ENCODE measurements at places on chromosomes 16 and 17.
A peak's percentile ranks its signal among the peaks of the same experiment; 100 is the strongest.

- DNase-seq, result no peak
Measured at GRCh38 chr17:39208893-39209292, 8.8 kb downstream of the RPL19 start.

- no peak for DNase-seq
Measured at GRCh38 chr16:24652803-24653202, 76.6 kb upstream of the TNRC6A start.

- no peak for DNase-seq
Measured at GRCh38 chr16:69474408-69474807, 50.0 kb downstream of the CYB5B start.

GRCh38 chr16:80375973-80376372, 164.8 kb upstream of the DYNLRB2 start:
- no peak for DNase-seq

- DNase-seq, result peak; percentile 31
Measured at GRCh38 chr16:28317040-28317880, 24.9 kb downstream of the SBK1 start.

DNA sequence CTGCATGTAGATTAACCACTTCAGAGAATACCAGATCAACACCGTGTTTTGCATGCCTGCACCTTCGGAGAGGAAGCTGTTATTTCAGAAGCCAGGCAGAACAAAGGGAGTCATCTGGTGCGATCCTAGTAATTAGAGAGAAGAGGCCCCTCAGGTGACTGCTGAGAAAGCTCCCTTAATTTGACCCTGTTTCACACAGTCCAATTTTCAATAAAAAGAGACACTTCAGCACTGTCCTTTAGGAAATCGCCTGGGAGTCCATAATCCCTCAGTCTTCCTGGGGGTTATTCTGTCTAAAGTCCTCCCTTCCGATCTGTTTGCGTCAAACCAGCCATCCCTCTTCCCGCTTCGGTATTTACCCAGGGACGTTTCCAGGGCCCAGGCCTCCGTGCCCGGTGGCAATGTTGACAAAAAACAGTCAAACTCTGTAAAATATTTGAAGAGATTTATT, 23.4 kb upstream of the TNRC6C start:
- DNase-seq, result no peak

DNA sequence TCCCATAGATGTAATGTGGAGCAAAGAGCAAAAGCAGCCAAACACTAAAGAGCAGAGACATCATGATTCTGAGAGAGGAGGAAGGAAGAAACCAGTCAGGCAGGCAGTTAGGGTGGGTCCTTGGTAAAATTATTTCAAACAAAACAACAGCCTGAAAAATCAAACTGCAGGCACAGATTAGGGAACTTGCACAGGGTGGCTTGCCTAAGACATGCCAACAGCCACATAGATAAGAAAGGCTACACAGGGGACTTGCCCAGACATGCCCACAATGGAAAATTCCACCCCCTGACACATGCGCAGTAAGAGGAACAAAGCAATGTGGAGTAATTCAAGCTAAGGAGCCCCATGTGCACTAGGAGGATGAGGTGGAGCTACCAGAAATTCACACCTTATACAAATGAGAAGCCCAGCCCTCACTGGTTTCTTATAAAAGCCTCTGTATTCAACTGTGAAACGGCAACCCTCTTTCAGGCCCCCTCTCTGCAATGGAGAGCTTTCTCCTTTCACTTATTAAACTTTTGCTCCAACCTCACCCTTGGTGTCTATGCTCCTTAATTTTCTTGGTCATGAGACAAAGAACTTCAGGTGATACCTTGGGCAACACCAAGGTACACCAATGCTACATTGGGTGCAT, 7.3 kb upstream of the GAS7 start:
- peak; percentile 13 for DNase-seq

GRCh38 chr17:49443862-49444261, 29.2 kb upstream of the PHB1 start:
- DNase-seq, result peak; percentile 43

GRCh38 chr17:2855063-2855600, 58.9 kb downstream of the RAP1GAP2 start:
- no peak for DNase-seq

DNA sequence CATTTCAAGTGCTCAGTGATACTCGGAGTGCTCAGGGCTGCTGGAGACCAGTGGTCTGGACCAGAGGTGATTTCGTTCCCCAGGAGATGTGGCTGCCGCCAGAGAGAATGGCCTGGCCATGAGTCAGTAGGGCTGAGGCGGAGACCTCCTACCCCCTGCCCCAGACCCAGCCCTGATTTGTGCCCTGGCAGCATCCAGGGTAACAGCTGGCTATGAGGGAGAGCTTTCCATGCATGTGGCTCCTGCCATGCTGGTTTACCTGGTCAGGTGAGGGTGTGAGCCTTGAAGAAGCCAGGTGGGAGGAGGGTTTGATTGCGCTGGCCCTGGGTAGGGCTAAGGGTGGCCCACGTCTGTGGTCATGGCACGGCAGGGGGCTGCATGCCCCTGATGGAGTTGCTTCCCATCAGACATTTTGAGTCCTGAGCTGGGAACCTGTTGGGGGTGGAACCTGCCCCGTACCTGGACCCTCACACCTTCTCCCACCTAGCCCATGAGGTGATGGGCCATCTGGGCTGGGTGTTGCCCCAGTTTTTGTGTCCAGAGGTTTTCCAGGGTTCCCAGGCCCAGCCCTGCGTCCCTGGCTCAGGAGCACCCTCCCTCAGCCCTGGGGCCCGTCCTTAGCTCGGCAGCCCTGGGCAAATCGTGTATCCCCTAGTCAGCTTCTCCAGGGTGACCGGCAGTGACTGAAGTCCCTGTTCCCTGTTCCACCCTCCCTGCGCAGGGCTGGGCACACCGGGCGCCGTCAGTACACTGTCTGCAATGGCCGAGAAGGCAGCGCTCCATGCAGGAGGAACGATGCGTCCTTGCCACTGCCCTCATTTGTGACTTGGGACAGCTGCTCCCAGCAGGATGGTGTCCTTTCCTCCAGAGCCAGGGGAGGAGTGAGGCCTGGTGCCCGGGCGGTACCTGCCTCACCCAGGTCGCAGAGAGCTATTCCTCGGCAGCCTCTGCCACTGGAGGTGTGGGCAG, 9.0 kb upstream of the CSNK1D start:
- no peak for DNase-seq

GRCh38 chr16:77721752-77722308, 484 bp upstream of the NUDT7 start:
- no peak for DNase-seq

- no peak for DNase-seq
Measured at GRCh38 chr16:11360641-11361373, 15.5 kb downstream of the RMI2 start.

DNA sequence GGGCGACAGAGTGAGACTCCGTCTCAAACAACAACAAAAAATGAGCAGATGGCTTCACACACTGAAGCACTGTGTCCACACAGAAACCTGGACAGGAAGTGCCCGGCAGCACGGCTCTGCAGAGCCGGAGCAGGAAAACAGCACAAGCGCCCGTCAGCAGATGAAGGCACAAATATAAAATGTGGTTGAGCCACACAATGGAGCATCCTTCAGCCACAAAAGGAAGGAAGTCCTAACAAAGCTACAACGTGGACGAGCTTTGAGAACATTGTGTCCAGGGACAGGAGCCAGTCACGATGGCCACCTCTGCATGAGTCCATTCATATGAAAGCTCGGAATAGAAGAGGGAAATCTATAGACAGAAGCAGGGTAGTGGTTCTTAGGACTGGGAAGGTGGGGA, 15.7 kb downstream of the RHBDF2 start:
- DNase-seq, result no peak

DNA sequence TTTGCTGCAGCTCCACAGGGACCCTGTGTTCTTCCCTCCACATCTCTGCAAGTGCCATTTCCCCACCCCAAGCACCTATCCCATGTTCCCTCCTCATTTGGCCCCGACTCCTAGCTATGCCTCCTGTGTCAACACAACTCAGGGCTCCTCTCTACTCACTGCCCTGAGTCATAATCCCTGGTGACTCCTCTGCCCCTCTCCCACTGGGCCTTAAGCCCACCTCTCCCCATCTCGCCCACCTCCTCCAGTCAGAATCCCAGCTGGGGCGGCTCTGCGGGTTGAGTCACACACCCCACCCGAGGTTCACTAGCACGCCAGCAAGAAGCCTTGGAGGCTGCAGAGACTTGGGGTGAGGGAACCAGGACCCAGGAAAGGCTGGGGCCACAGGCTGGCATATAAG, 346.2 kb downstream of the FOXL1 start:
- peak; percentile 85 for DNase-seq

DNA sequence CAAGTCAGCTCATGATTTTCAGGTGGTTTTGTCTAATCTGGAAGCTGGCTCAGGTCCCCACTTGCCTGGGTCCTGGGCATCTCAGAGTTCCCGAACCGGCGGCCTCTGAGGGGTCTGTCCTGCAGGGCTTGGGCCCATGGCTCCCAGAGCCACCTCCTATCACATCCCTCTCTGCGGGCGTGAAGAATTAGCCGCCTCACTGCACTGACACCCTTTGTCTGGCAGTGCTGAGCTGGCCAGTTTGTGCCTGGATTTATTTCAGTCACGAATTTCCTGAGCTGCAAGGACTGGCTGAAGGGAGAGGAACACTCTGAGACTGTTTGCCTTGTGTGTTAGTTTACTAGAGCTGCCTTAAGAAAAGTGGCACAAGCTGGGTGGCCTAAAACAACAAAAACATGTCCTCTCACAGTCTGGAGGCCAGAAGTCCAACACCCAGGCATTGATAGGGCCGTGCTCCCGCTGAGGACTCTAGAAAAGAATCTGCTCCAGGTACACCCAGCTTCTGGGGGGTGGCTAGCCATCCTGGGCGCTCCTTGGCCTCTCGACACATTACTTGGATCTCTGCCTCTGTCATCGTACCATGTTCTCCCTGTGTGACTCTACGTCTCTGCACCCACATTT, 217.5 kb upstream of the DYNLRB2 start:
- DNase-seq, result no peak

- DNase-seq, result no peak
Measured at GRCh38 chr16:69055008-69055407, 50.4 kb upstream of the HAS3 start.

GRCh38 chr16:5001986-5002385, 31.7 kb downstream of the NAGPA start:
- DNase-seq, result no peak

- no peak for DNase-seq
Measured at GRCh38 chr16:51376080-51376479, 225.0 kb upstream of the SALL1 start.

- DNase-seq, result no peak
Measured at GRCh38 chr17:80277751-80278671, 17.4 kb downstream of the RNF213 start.

- no peak for DNase-seq
Measured at GRCh38 chr16:66296591-66296990, 69.9 kb upstream of the CDH5 start.

GRCh38 chr16:47470810-47471209, 9.7 kb downstream of the PHKB start:
- DNase-seq, result no peak

DNA sequence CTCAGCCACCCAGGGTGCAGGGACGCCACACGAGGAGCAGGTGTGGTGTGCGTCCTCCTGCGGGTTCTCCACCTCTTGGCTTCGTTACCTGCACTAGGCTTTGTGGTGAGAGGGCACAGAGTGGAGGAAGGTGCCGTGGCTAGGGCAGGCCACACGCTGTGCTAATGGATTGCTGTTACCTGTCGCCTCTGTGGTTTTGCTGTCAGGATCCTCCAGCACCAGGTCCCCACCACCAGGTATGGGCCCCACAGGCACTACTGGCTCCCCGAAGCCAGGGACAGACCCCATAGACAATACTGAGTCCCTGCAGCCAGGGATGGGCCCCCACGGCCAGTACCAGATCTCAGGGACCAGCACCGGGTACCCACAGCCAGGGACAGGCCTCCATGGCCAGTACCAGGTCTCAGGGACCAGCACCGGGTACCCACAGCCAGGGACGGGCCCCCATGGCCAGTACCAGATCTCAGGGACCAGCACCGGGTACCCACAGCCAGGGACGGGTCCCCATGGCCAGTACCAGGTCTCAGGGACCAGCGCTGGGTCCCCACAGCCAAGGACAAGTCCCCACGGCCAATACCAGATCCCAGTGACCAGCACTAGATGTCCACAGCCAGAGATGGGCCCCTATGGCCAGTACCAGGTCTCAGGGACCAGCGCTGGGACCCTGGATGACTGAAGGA, 315.6 kb downstream of the SEC14L1 start:
- no peak for DNase-seq

GRCh38 chr16:74280448-74280847, 16.2 kb upstream of the PSMD7 start:
- no peak for DNase-seq

- no peak for DNase-seq
Measured at GRCh38 chr16:1828645-1829410, 1.8 kb downstream of the FAHD1 start.

- DNase-seq, result peak; percentile 60
Measured at GRCh38 chr17:48908853-48909394, 717 bp downstream of the UBE2Z start.

DNA sequence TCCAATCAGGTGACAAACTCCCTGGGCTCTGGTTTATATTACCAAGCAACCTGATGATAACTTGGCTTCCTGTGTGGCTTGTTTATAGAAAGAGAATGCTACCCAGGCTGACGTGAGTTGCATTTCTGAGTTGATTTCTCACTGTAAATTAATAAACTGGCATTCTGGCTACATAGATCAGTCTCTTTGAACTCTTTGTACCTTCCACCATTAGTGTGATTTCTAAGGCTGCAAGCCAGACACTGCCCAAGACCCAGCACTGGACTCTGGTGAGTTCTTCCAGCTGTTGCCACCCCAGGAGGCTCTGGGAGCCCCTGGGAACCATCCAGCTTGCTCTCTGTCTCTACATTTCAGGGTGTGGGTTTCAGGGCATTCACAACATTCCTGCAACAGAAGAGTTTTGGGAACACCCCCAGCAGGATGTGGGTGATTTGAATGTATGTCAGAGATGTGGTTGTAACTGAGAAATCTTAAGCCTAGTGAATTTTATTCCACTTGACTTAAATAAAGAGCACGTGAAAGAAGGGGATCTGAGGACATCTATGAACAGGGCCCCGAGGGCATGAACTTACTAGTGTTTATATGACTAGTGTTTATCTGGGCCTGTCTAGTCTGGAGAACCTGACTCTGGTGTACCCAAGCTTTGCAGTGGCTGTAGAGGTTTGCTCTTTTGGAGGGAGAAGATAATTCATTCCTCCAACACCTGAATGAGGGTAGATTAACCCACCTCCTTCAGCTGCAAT, 30.3 kb upstream of the LRRC37A start:
- peak; percentile 80 for DNase-seq

GRCh38 chr17:28712032-28712704, 480 bp upstream of the PROCA1 start:
- no peak for DNase-seq

GRCh38 chr16:78396046-78396445, 296.6 kb downstream of the WWOX start:
- DNase-seq, result no peak

- DNase-seq, result no peak
Measured at GRCh38 chr17:27968206-27968732, 74.2 kb upstream of the NLK start.

All from HT1080 (cell line).